Activated naive CD8-positive, alpha-beta T cell treated with anti-CD3 and anti-CD28 coated beads, Interleukin-2, amount 50 U/mL, for 24 hours (primary cell): ENCODE measurements at places on chromosomes 4 and X.

DNA sequence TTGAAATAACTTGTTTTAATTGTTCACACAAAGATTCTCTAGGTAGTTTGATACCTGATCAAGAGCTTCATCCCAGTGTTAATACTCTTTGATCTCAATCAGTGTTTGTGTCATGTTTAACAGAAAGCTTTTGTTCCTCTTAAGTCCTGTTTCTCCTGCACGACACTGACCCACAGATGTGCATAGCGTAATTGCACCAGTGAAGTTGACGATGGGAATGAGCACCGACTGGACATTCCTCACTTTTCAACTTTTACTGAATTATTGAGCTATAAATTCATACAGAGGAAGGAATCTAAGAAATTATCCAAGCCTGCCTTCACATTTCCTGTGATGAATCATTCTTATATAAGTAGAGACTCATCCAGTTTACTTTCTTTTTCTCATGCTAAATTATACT is 878.7 kb upstream of the TENM3 start:
- no peak for DNase-seq

GRCh38 chr4:168411318-168412150 is 68.8 kb downstream of the DDX60L start:
- no peak for DNase-seq

- DNase-seq: no peak
Observed at GRCh38 chr4:121096629-121097028, 24.3 kb upstream of the NDNF start.

DNA sequence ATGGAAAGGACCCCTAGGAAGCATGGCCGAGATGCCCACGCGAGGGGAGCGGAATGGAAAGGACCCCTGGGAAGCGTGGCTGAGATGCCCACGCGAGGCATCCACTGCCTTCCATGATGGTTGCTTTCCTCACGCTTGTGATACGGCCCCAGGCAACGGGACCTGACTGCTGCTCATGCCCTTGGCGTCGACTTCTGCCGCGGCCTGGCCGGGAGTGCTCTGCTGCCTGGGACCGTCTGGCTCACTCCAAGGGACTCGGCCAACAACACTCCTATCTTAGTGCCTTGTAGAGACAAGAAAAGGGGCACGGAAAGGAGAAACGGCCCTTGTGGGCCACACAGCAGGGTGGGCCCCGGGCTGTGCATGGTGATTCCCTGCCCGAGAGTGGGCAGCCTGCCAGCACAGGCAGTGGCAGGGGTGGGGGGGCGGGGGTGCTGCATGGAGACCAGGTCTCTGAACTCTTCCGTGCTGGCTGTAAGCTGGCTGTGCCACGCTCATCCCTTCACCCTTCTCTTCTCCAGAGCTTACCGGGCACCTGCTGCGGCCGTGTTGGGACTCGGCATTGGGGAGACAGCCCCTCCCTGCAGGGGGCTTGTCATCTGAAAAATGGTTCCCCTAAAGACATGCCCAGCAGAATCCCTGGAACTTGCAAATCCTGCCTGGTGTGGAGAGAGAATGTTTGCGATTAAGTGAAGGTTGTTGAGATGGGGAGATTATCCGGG is 38.6 kb upstream of the HMX1 start:
- DNase-seq: no peak

GRCh38 chr4:106062452-106062875 is 167.2 kb downstream of the NPNT start:
- DNase-seq: no peak

DNA sequence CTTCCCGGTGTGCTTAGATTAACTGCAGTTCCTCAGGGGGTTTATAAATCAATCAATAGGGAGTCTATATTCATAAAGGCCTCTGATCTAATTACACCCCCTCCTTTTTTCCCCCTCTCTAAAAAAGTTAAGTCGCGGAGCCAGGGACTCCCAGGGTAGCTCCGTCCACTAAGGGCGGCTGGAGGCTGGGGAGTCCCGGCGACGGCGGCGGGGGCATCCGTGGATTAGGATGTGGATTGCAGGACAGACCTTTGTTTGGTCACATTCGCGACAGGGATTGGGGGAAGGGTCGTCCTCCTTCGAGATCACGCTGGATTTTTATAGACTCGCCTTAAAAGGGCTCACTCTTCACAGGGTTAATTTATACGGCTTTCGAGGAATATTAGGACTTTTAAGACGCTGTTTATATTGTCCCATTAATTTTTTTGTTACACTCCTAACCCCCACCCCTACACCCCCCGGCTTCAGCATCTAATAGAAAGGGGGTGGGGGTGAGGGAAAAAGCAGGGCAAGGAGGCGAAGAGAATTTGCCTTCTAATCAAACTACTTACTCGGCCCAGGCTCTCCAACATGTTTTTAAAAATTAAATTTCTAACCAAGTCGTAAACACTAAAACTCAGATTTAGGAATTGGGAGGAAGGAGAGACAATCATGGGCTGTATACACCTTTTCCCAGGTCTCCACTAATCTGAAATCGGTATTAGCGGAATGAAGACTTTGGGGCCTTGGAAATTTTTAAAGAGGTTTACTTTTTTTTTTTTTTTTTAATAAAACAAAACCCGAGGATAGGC is 8.5 kb downstream of the PITX2 start:
- no peak for DNase-seq
